Endodermal cell (in vitro differentiated cells): ENCODE measurements at places on chromosomes 11 and 22. TPM values are rescaled to one million over a fixed set of nuclear protein-coding genes. Genes with fewer than 3 reads are reported as not detected.
A peak's percentile ranks its signal among the peaks of the same experiment; 100 is the strongest.

DNA sequence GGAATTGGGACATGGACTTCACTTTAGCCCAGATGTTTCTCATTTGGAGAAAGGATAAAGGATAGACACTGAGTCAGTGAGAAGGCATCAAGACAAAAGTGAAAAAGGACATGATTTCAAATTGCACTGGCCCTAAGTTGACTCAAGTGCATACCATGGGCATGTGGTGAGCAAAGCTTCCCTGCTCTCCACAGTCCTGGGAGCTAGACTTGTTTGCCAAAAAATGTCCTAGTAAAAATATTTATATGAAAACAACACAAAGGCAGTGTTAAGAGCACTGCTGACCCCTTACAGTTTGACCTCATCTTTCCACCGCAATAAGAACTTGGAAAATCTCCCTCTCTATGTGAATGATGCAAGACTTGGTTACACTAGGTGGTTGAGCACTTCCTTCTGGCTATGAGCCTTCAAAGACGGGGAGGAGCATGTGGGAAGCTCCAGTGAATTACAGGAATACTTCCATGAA, 46.5 kb upstream of the FIBIN start:
- no peak for DNase-seq

DNA sequence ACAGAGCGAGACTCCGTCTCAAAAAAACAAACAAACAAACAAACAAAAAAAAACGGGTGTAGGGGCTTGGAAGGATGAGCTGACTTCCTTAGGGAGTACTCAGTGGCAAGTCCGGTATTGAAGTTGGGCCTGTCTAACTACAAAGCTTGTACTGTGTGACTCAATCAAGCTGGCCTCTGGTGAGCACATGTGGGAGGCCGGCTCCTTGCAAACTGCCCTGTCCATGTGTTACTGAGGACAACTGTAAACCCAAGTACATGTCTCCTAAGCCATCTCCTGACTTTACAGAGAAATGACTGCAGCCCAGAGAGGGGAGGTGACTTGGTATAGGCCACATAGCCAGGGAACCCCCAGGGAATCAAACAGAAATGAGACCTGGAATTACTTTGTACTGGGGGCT, 11.6 kb downstream of the RIBC2 start:
- no peak for DNase-seq

- no peak for DNase-seq
Measured at GRCh38 chr11:76071090-76071489, 135.2 kb downstream of the WNT11 start.

GRCh38 chr11:105224482-105225253, 85.1 kb upstream of the CARD18 start:
- DNase-seq, result no peak

DNA sequence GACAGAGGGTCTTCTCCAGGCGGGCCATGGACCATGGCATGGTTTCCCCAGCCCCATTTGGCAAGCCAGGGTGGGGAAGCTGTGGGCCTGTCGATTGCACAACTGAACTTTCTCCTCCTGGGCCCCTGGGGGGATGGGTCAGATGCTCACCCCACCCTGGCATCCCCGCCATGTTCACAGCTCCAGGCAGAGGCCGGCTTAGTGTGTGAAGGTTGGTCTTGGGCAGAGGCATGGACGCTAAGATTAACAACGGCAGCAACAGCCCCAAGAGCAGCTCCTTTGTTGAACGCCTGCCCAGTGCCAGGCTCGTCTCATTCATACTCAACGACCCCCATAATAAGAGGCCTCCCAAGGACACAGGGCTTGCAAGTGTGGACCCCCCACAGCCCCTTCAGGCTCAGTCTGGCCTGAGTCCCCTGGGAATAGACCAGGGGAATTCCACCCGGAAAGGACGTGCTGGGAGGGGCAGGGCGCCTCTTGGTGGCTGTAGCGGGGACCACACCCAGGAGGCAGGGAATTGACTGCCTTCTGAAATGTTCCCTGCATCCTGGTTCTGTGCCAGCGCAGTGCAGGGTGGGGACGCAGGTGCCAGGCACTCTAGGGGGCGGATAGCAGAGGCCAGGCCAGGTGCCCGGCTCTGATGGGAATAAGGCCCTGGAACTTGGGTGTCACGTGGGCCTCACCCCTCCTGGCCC, 8.3 kb downstream of the TSPO start:
- DNase-seq, result peak; percentile 86

DNA sequence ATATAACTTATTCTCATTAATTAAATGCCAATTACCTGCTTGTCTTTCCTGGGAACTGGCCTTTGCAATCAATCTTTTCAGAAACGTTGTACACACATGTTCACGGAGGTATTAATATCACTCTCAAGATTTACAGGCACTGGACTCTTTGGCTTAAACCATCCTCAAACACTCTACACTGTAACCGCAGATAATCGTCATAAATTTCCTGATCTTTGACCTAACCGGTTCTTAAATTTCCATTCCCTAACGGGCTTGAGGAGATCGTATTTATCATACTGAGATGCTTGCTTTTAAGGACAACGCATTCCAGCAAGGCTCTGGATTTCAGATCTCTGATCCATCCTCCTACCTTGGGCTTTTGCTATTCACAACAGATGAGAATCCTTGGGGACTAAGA, 72.8 kb downstream of the ARL14EP start:
- DNase-seq, result no peak

GRCh38 chr11:22473586-22473985, 135.4 kb downstream of the SLC17A6 start:
- no peak for DNase-seq

DNA sequence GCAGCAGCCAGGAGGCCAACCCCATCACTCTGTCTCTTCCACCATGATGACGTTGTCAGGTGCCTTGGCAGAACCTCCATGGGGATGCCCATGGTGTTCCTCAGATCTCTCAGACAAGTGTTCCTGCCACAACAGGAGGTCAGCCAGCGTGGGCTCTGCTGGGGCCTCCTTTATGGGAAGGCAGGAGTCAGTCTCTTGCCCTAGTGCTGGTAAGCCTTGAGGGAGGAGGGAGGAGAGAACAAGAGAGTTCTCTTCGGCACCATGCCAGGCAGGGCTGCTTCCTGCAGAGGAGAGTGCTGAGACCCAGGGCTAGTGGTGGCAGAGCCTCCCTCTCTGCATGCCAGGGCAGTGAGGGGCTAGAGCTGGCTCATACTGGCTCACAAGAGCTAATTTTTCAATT, 32.5 kb downstream of the GNAZ start:
- DNase-seq, result no peak

- DNase-seq, result no peak
Measured at GRCh38 chr11:123437236-123437979, 7.3 kb downstream of the GRAMD1B start.

GRCh38 chr11:134086376-134086775, 17.5 kb downstream of the JAM3 start:
- no peak for DNase-seq

GRCh38 chr11:81804858-81805257, 928.8 kb downstream of the FAM181B start:
- no peak for DNase-seq

DNA sequence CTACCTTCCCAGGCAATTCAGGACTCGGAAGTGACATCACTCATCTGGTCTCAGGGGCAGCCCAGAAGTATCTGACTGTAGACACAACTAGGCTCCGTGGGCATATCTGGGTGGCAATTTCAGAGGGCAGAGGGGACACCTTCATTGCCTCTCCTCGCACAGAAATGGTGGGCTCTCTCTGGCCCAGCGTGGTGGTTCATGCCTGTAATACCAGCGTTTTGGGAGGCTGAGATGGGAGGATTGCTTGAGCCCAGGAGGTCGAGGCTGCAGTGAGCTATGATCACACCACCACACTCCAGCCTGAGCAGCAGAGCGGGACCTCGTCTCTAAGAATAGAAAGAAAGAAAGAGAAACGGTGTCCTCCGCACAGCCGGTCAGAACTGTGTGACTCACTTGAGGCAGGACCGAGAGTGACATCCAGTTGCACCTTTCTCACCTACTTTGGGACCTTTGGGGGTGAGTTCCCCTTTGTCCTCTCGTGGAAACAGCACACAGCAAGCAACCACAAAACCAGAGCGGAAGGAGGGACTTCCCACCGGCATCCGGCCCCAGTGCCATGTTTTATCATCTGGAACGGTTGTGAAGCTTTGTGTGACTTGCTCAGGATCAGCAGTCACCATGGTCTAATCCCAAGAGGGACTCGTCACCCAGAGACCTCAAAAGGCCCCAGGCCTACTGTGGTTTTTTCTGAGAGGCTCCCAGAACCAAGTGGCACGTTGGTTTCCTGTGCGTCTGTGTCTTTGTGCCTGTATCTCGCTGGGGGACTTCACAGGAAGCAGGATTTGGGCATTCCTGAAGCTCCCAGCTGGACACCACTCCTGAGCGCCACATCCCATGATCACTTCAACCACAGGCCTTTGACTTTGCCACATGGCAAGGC, 38.4 kb upstream of the EMID1 start:
- DNase-seq, result peak; percentile 30

- no peak for DNase-seq
Measured at GRCh38 chr22:30221121-30221992, 25.2 kb downstream of the LIF start.

DNA sequence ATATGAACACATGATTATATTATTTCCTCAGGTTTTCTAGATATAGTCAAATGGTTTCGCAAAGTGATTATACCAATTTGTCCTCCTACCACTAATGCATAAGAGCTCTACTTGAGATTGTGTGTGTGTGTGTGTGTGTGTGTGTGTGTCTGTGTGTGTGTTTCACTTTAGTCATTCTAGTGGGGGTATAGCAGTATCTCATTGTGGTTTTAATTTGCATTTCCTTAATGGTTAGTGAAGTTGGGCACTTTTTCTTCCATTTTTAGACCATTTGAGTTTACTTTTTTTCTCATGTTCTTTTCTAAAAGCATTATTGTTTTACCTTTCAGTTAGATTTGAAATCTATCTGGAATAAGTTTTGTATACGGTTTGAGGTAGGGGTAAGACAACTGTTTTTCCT, 12.9 kb downstream of the CAPN5 start:
- DNase-seq, result no peak

DNA sequence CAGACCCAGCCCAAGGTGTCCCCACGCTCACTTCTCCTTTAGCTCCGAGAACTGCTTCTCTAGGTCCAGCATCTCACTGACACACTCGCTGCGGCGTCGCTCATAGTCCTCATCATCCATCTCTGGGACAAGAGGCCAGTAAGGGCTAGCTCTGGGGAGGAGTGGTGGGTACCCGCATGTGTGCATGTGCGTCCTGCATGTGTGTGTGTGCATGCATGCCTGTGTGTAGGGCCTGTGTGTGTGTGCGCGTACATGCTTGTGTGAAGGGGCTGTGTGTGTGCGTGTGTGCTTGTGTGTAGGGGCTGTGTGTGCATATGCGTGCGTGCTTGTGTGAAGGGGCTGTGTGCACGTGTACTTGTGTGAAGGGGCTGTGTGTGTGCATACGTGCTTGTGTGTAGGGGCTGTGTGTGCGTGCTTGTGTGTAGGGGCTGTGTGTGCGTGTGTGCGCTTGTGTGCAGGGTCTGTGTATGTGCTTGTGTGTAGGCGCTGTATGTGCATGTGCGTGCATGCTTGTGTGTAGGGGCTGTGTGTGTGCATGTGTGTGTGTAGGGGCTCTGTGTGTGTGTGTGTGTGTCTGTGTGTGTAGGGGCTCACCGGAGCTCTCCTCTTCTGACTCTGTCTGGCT, 3.3 kb downstream of the BRMS1 start:
- no peak for DNase-seq

GRCh38 chr11:56624661-56625110, 10.0 kb upstream of the OR5M1 start:
- peak; percentile 51 for DNase-seq

DNA sequence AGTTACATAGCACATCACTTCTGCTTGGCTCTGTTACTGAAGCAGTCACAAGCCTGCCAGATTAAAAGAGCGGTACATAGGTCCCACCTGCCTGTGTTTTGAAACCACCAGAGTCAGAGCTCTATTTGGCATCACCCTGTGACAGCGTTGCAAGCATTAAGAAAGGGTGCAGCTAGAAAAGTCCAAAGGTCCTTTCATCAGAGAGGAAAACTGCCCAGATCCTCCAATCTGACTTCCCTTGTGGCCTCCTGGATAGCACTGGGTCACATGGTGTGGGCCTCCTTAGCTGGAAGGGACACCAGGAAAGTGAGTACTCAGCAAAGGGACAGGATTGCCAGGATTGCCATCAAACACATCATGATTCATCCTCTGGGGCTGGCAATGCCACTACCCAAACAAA, 22.9 kb downstream of the STX3 start:
- no peak for DNase-seq

DNA sequence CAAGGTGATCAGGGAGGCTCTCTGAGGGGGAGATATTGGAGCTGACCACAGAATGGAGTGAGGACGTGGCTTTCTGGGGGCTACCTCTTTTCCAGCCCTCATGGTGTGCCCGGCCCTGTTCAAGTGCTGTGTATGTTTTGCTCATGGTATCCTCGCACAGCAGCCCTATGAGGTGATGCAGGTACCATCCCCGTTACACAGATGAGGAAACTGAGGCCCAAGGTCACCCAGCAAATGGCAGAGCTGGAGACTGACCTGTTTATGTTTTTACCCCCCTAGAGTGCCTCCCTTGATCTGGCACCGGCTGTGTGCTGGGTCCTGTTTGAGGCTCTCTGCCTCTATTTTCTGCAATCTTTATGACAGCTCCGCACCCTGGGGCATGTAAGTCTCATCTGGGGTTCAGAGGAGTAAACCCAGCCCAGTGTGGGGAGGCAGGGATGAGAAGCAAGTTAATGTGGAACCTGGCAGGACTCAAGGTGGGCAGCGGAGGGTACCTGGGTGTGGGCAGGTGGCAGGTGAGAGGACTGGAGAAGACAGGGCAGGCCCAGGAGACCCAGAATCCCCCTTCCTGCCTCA, 20.8 kb downstream of the SGSM1 start:
- DNase-seq, result peak; percentile 28

GRCh38 chr11:22049276-22049675, 143.6 kb upstream of the ANO5 start:
- DNase-seq, result no peak

- peak; percentile 95 for DNase-seq
Measured at GRCh38 chr11:125263268-125263790, 98.8 kb downstream of the PKNOX2 start.

GRCh38 chr11:3613998-3614741, 27.6 kb downstream of the ART5 start:
- peak; percentile 58 for DNase-seq

Gene DDTL
- total RNA-seq, result 1.1 to 1.9 TPM (median 1.2 TPM) in 3 replicates

Gene IFITM10
- total RNA-seq, result 1.0 and 1.1 TPM in 2 replicates

Gene KCNK4
- total RNA-seq, result not detected in 2 replicates

Gene PHETA2
- 8.0 and 8.1 TPM in 2 replicates for total RNA-seq

Gene RAB36
- 1.6 and 2.6 TPM in 2 replicates for total RNA-seq

Gene ANKRD42
- 9.3 to 14.0 TPM (median 11.4 TPM) in 3 replicates for total RNA-seq

Gene KRTAP5-5
- not detected in 2 replicates for total RNA-seq

Gene FAM180B
- not detected in 3 replicates for total RNA-seq

Gene MRGPRX3
- not detected in 3 replicates for total RNA-seq
